Fibroblast of villous mesenchyme (primary cell): ENCODE measurements at places on chromosomes 2 and 18.
A peak's percentile ranks its signal among the peaks of the same experiment; 100 is the strongest.

GRCh38 chr2:212465456-212465855 is 73.1 kb downstream of the ERBB4 start:
- DNase-seq: no peak

DNA sequence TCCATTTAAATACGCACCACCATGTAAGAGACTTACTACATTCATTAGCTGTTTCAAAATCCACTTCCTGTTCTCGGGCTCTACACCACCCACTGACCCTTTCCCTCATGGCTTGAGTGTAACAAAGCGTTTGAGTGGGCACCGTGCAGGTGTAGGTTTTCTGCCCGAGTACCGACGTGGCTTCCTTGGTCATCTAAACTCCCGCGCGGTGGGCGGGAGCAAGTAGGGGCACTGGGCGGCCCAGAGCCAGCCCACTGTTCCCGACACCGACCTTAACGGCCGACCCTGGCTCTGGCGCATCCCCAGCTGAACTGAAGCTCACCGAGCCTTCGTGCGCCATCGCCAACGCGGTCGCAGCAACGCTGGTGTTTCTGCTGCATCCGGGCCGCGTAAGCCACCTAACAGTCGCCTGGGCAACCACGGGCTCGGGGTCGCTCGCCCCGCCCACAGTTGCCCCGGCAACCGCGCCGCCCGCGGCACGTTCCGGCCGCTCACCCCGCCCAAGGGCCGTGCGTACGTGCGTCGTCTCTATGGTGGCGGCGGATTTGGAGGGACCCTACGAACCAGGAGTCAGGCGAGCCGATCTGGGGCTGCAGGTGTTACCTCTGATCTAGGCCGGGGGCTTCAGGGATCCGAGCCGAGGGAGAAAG is at the start of the genes C2orf81 and WDR54:
Gene C2orf81 (minus strand): TSS at position 399 of the 650 bp plus-strand sequence. CDS start 59 bp downstream, at position 340.
Gene WDR54 (plus strand): TSS at position 510 of the 650 bp plus-strand sequence. CDS start 424 bp downstream, outside the sequence.
- DNase-seq: peak; percentile 84

DNA sequence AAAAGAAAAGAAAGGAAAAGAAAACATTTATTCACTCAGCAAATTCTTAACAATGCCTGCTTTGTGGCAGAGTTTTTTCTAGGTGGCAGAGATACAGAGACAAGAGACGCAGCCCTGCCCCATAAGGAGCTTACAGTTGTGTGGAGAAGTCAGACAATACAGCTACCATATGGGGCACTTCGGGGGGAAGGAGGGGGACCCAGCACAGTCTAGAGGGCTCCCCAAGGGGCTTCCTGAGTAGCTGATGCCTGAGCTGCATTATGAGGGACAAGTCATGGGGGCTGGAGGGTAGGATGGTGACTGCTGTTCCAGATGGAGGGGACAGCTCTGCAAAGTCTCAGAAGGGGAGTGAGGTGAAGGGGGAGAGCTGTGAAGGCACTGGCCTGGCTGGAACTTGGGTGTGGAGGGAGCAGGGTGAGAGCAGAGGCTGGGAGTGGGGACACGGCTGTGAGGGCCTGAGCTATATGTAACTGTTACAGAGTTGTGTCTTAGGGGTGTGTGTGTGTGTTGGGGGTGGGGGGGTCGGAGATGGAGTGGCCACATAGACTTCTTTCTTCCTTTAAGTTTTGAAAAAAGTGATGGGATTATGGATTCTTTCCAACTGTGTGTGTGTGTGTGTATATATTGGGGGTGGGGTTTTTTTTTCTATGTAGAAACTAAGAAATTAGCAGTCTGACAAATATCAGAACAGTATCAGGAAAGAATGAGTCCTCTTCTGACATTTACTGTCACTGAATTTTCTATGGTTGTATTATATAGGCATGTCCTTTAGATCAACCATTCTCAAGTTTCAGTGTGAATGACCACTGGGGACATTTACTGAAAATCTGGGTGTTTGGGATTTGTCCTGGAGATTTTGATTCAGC is 66.0 kb upstream of the HAAO start:
- no peak for DNase-seq

DNA sequence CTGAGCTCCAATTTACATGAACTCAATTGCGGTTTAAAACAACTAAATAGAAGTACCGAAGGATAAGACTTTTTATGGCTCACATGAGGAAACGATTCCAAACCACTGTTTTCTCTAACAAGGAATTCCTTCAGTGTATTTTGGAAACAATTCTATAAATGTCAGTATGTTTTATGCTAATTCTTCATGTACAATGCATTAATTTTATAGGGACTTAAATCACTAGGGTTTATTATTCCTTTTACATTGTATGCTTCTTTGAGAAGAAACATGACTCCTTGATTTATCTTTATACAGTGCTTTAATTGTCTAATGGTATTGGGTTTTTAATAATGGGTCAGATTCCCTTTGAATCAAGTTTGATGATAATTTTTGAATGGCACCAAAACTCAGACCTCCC is 566.8 kb downstream of the EPHA4 start:
- no peak for DNase-seq

DNA sequence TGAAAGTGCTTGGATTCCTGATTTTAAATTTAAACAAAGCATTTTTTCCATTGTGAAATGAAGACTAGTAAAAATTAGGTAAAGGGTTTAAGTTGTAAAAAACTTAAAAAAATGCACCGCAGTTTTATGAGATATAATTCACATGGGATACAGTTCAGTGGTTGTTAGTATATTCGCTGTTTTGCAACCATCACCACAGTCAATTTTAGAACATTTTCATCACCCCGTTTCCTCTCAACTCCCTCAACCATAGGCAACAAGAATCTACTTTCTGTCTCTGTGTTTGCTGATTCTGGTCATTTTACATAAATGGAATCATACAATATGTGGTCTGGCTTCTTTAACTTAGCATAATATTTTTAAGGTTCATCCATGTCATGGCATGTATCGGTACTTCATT is 4.0 kb downstream of the DGKD start:
- DNase-seq: peak; percentile 54
